ENCODE measurements at places on chromosomes 7 and 10.

DNA sequence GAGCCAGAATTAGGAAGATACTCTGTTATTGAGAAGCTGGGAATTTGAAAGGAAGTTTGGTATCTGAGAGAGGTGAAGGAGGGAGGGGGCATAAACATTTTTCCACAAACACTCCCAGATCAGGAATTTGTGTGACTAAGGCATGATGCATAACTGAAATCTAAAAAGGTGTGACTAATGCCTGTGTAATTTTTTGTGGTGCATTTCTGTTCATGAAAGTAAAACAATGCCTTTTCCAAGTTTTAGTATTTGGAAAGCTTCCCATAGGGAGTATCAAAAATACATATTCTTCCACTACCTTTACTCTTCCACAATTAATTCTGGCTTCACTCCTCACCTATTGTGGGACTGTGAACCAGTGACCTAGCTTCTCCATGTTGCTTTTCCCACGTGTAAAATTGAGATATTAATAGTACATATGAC is 56.4 kb upstream of the CAV2 start:
- no peak for ATAC-seq

DNA sequence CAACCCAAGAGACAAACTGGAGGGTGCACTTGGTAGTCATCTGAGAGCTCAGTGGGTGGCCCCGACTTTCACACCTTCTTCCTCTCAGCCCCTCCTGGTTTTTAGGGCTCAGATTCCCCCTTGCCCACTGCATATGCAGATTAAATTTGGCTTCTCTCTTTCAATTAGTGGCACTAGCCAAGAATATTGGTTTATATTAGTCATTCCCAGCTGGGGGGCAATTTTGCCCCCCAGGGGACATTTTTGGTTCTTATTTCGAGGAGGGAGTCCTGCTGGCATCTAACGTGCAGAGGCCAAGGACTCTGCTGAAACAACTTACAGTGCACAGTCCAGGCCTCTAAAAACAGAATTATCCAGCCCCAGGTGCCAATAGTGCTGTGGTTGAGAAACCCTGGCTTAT is 216.0 kb downstream of the RPS24 start:
- no peak for ATAC-seq

GRCh38 chr10:69425511-69426298 is 9.0 kb upstream of the TACR2 start:
- peak; percentile 61 for ATAC-seq

GRCh38 chr7:127655720-127656119 is 3.7 kb downstream of the SND1 start:
- ATAC-seq = no peak

DNA sequence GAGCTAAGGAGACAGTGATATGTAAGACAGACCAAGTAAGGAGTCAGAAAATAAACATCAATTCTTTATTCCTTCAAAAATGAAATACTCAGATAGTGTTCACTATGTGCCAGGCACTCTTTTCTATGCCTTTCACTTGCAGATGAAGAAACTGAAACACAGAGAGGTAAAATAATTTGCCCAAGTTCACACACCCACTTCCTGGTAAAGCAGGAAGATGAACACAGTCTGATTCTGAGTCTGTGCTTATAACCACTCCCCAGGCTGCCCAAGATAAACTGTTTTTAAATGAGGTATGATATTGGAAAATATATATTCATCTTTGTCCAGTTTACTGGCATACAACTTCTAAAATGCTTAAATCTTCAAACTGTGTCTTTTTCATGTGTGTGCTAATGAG is 294.4 kb upstream of the NPVF start:
- no peak for ATAC-seq

GRCh38 chr10:6239213-6239991 is 36.7 kb downstream of the PFKFB3 start:
- ATAC-seq = peak; percentile 98

DNA sequence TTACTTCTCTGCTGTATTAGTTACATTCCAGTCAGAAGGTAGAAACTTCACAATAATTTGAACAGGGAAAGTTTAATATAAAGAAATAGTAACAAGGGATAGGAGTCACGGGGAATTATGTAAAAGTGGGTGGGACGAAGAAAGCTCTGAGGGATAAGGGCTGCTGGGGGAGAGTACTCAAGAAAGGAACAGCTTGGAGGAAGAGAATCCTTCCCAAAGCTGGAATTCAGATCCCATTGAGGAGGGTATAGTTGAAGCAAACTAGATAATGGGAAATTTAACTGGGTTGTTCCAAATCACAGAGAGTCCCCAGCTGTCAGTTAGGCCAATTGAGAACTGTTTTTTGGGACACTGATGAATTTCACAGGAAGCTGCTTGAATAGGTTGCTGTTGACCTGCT is 53.2 kb upstream of the MACC1 start:
- no peak for ATAC-seq
